ENCODE measurements at places on chromosomes 6 and 20.

DNA sequence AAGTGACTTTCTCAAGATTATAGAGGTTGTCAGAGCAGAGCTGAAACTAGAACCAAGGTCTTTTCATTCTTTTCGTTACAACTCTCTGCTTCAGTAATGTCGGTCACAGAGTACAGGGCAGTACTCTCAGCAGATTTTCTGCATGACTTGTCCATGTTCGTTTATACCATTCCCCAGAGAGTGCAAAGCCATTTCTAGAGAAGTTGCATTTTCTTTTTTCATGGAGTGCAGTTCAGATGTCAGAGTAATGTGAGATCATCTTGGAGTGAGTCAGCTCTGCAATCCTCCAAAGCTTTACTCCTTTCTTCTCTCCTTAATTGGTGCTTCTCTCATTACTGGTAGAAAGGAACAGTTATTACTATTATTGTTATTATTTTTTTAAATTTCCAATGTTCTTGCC is 115.6 kb upstream of the B3GAT2 start:
- no peak for DNase-seq

DNA sequence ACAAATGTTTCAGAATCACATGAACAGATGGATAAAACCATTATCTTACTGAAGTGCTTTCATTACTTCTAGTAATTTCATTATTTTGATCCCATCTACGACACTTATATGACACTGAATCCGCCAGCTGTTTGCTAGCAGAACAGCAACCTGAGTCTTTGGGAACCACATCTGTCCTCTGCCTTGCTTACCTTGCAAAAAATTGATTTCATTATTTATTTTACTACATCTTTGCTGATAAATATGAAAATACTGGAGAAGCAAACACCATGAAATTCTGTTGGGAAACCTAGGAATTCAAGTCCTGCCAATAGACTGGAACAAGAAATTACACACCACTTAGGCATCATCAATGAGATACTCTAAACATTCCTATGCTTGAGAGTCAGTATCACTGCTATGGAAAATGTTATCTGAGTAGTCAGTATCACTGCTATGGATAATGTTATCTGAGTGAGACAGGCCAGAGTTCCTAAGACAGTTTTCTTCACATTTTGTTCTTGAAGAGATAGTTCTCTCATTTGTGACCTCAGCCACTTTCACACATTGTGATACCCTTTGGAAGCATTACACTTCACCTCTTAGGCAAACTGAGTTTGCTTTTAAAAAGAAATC is 91.9 kb downstream of the PDE10A start:
- DNase-seq = no peak

DNA sequence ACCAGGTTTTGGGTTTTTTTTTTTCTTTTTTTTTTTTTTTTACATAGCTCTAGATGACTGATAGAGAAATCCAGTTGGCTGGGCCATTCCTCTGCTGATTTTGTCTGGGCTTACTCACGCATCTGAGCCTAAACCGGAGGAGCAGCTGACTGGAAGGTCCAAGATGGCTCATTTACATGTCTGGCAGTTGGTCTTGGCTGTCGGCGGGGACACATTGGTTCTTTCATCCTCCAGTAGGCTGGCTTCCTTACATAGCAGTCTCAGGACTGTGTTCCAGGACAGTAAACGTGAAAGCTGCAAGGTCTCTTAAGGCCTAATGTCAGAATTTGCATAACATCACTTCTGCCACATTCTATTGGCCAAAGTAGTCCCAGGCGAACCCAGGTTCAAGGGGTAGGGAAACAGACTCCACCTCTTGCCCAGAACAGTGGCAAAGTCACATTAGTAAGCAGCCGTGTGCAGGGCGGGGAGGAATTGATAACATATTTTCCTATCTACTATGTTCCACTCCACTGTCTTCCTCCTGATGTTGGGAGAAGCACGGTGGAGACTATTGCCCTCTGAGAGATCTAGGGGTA is 87.0 kb downstream of the CDH22 start:
- DNase-seq = no peak

DNA sequence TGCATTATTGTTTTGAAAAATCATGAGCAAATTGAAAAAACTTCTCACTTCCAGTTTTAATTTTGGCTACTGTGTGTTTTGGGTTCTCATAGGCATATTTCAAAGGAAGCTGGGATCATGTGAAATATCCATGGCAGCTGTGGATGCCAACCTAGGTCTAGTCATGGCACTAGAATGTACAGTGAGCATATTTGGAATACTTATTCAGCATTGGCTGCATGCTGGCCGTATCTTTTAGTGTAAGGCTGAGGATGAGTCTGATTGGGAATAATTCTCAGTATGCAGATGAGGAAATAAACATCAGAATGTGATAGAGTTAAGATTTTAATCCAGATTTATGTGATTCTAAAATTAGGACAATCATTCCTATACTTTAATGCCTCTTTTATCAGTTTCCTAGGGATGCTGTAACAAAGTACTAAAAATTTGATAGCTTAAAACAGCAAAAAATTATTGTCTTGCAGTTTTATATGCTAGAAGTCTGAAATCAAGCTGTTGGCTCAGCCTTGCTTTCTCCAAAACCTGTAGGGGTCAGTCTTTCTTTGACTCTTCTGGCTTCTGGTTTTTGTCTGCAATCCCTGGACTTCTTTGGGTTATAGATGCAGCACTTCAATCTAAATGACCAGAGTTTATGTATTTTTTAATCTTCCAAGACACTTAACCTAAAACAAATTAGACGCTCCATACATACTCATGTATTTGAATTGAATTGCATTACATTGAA is 37.7 kb upstream of the DEFB112 start:
- DNase-seq = no peak

DNA sequence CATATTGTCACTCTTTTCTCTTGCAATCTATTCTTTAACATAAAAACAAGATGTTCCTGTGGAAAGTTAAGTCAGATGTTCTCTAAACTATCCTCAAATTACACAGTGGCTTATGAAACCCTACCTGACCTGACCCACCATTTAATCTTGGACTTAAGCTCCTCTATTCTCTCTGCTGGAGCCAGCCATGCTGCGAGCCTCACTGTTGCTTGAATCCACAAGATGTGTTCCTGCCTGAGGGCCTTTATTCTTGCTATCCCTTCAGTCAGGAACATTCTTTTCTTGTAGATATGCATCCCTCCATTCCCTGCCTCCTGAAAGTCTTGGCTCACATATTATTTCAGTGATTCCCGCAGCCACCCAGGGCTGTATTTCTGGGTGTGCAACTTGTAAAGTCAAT is 283.2 kb downstream of the EPHA7 start:
- no peak for DNase-seq

- DNase-seq = no peak
Measured at GRCh38 chr6:4554645-4555044, 221.6 kb upstream of the CDYL start.

- no peak for DNase-seq
Measured at GRCh38 chr6:14254505-14254904, 136.9 kb downstream of the CD83 start.

- no peak for DNase-seq
Measured at GRCh38 chr20:62655282-62656196, 13.2 kb downstream of the SLCO4A1 start.

DNA sequence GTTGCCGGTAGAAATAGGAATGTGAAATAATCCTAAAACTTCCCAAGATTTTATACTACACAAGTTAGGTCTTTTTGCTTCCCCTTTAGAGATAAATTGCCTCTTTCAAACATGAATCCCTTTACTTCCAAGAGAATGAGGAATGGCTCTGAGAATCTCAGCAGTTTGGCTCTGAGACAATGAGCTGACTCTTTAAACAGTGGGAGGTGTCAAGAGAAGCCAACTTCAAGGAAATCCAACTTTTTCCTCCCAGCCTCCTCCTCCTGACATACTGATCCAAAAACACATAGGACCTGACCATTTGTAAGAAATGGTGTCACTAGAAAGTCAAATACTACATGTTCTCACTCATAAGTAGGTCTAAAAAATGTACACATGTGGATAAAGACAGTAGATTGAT is 154.2 kb downstream of the ALDH8A1 start:
- DNase-seq = no peak

GRCh38 chr6:37210313-37210968 is 40.5 kb downstream of the PIM1 start:
- DNase-seq = peak; percentile 98

GRCh38 chr20:14521436-14521835 is 184.0 kb upstream of the FLRT3 start:
- no peak for DNase-seq

DNA sequence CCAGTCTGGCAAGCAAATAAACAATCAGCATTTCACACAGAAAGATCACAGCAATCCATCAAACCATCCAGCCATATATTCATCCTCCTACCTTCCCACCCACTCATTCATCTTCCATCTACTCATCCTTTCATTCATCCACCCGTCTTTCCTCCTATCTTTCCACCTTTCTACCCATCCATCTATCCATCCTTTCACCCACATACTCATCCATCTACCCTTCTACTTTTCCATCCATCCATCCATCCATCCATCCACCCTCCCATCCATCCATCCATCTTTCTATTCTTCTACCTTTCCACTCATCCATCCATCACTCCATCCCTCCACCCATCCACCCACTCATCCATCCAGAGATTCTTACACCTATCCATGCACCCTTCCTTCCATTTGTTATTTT is 49.3 kb downstream of the KIAA0319 start:
- DNase-seq = no peak

DNA sequence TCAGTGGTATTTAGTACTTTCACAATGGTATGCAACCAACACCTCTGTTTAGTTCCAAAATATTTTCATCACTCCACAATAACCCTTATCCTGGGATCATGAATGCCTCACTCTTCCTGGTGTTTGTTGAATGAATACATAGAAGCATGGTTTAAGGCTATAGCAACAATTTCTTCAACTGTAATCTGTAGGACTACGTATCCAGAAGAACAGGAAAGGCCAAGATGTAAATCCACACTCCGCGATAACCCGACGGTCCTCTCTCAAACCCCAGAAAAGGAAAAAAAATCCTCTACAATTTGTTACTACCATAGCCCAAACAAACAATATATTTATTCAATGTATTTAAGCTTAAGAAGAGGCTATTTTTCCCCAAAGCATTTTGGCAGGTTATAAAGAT is 141.4 kb upstream of the SALL4 start:
- no peak for DNase-seq

DNA sequence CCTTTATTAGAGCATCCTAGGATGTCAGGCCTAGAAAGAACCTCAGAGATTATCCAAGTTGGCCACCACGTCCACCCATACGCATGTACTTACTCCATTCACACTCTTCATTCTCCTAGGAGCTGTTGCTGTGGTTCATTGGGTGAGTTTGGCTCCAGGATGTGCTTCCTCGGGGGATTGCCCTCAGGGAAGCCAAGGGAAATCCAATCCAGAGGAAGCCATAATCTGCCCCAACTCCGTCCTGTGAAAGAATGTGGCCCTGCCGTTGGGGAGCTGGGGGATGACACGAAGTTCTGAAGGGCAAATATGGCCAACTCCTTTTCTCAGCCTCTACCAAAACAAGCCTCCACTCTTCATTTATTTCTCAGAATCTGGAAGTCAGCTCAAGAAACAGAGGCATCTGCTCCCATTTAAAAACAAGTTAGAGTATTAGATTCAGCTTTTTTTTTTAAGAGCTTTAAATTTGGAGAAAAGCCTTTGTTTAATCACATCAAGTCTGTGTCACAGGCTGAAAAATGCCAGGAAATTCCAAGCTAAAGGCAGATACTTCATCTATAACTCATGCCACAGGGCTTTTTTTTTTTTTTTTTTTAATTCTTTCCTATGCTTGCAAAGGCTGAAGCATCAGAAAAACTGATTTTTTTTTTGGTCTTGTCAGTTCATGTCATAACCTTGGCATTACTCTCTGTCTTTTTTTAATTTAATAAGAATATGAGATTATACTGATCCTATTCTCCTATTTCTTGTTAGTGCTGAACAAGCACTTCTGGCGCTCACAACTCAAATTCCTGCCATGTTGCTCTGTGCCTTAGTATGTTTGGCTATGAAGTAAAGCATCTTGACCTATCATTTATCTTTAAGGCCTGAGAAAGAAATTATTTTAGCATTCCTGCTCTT is 480.9 kb upstream of the MARCKS start:
- DNase-seq = no peak

DNA sequence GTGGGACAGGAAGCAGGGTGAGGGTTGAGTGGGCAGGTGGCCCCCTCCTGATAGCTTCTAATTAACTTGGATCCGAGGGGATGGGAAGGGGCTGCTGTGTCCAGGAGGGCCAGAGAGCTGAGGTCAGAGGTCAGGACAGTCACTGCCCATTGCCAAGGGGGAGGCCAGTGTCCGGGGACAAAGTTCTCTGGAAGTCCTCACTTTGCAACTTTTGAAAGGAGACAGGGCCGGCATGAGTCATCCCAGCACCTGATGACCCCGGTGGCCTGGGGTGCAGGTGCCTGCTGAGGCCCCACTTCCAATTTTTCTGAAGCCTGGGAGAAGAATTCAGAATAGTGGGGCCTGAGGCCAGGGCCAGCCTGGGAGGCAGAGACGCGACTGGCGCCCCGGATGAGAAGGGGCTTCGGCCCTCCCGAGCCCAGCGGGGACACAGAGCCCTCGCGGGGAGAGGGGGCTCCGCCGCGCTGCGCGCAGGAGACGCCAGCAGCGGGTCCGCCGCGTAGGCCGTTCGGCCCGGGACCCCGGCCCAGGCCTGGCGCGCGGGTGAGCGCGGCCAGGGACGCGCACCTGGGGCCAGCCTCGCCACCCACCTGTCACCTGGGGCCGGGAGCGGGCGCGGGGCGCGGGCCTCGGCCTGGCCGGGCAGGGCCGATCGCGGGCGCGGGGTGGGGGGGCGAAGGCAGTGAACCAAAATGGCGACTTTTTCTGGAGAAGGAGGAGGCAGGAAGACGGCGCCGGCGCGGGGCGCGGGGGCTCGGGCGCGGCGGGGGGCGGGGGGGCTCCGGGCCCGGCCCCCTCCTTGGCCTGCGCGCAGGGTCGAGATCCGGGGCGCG is 586 bp downstream of the ZNF512B start:
- DNase-seq = no peak

GRCh38 chr6:81572020-81572419 is 180.5 kb downstream of the TENT5A start:
- no peak for DNase-seq

DNA sequence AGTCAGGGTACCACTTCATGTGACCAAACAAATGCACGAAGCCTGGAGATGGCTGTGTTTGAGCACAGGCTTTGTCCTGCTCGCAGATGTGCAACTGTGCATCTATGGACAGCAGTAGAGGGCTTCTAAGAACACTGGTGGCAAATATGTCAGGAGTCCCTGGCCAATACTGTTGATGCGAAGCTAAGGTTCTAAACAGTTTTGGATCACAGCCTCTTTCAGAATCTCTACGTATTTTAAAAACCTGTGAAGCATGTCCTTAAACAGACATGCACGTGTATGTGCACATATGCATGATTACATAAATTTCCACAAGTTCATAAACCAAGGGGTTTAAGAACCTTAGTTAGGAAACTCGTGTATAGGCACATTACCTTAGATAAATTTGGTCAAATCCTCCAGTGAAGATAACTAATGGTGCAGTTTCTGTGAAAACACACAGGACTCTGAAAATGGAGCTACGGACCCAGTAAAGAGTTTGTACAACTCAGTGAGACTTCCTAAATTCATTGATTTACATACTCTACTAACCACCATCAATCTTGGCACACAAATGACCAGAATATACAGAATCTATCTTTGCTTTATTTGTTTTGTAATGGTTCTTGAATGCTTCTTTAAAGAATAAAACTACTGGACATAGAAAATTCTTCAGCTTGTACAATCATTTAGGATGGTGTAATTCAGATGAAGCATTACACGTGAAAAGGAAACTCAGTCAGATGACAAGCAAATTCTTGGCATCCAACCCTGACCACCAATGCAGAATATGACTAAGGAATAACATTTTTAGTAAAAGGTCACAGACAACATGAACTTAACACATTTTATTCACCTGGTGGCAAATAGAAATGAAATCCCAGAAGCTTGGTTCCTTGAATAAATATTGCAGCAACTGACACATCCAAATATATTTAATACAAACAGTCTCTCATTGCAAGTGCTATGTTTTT is 27.4 kb downstream of the KCNQ5 start:
- no peak for DNase-seq
